ENCODE measurements at places on chromosomes 12 and 14. TPM values are rescaled to one million over a fixed set of nuclear protein-coding genes. Genes with fewer than 3 reads are reported as not detected.

DNA sequence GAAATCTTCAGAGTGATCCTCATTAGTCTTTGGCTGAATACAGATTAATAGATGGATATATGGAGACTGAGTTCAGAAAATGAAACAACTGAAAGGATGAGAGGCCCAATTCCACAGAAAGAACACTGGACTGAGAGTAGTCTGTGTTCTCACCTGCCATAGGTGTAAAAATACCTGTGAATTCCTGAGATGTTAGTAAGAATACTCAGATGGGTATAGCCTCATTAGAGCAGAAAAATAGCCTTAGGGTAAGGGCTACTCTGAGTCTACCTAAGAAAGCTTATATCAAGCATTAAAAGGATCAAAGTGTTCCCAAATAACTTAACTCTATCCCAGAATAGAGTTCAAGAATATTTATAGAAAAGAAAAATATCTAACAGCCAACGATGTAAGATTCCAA, 1510.3 kb upstream of the SEL1L start:
- DNase-seq: no peak
- H3K27ac ChIP-seq: no peak overlapping the region
- no peaks in the 10 kb centered on the region for H3K36me3 ChIP-seq
- H3K27me3 ChIP-seq: no peaks in the 10 kb centered on the region
- H3K4me3 ChIP-seq: no peak overlapping the region

DNA sequence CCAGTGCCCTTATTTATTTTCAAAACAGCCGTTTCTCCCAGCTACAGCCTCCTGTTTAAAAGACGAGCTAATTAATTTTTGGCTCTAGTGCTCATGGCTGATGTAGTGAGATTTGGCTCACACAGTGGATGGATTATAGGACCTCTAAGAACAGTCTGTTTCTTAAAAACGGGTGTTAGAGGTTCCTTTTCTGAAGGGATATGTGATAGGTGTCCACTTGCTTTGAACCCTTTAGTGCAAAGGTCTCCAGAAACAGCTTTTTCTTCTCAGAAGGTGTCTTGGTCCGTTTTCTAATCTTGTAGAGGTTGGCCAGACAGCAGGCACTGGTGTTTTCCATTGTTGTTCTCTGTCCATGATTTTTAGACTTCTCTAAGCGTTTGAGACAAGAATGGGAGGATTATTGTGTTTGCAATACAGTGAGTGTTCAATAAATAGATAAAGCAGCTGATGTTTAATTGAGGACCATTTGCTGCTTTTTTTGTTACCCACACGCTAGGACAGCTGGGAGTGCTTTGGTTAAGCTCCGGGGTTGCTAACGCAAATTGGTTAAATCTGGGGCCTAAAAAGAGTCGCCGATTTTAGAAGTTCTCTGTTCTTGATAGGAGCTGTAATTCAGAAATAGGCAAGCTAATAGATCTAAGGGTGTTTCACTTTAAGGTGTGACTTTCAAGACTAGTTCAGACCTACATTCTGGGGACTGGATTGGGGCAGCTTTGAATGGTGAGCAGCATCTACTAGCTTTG, 1.0 kb downstream of the BORCS5 start:
- H3K27me3 ChIP-seq: no peaks in the 10 kb centered on the region
- peak overlapping the region; percentile 86 for H3K4me3 ChIP-seq
- H3K36me3 ChIP-seq: peaks cover 3% of the 10 kb centered on the region
- peak overlapping the region; percentile 99 for H3K27ac ChIP-seq
- DNase-seq: no peak

Gene TPH2
- total RNA-seq: not detected

- H3K4me3 ChIP-seq: no peak overlapping the region
- no peaks in the 10 kb centered on the region for H3K4me1 ChIP-seq
- no peaks in the 10 kb centered on the region for H3K36me3 ChIP-seq
- no peaks in the 10 kb centered on the region for H3K27me3 ChIP-seq
- peak; percentile 1 for DNase-seq
Observed at GRCh38 chr12:34395056-34396005, 373.0 kb downstream of the ALG10 start.

- H3K4me3 ChIP-seq: no peak overlapping the region
- H3K27me3 ChIP-seq: peaks cover 3% of the 10 kb centered on the region
- DNase-seq: no peak
- no peaks in the 10 kb centered on the region for H3K36me3 ChIP-seq
- H3K27ac ChIP-seq: no peak overlapping the region
Observed at GRCh38 chr12:48292040-48292439, 58.7 kb downstream of the ZNF641 start.

Gene SERPINA12
- total RNA-seq: not detected

GRCh38 chr12:29314416-29314815, 66.6 kb downstream of the ERGIC2 start:
- no peak overlapping the region for H3K27ac ChIP-seq
- no peaks in the 10 kb centered on the region for H3K36me3 ChIP-seq
- DNase-seq: no peak

- no peaks in the 10 kb centered on the region for H3K27me3 ChIP-seq
- no peaks in the 10 kb centered on the region for H3K4me1 ChIP-seq
- no peak overlapping the region for H3K27ac ChIP-seq
- no peaks in the 10 kb centered on the region for H3K36me3 ChIP-seq
- no peak overlapping the region for H3K4me3 ChIP-seq
- no peak for DNase-seq
Observed at GRCh38 chr12:30286345-30286926, 409.2 kb downstream of the IPO8 start.

- H3K27me3 ChIP-seq: peaks cover 25% of the 10 kb centered on the region
- H3K4me1 ChIP-seq: no peaks in the 10 kb centered on the region
- no peak overlapping the region for H3K27ac ChIP-seq
Observed at GRCh38 chr12:109378569-109378968, 30.9 kb downstream of the MYO1H start.

- H3K27me3 ChIP-seq: no peaks in the 10 kb centered on the region
- H3K4me3 ChIP-seq: no peak overlapping the region
- H3K27ac ChIP-seq: no peak overlapping the region
- H3K36me3 ChIP-seq: no peaks in the 10 kb centered on the region
- H3K4me1 ChIP-seq: no peaks in the 10 kb centered on the region
Observed at GRCh38 chr12:65419284-65420072, 141.0 kb downstream of the MSRB3 start.

Gene PWP1
- 14.5 TPM for total RNA-seq

- no peak overlapping the region for H3K4me3 ChIP-seq
- no peaks in the 10 kb centered on the region for H3K36me3 ChIP-seq
- peaks cover 46% of the 10 kb centered on the region for H3K27me3 ChIP-seq
- H3K4me1 ChIP-seq: peaks cover 7% of the 10 kb centered on the region
- H3K27ac ChIP-seq: no peak overlapping the region
Observed at GRCh38 chr14:91387169-91387835, 30.3 kb downstream of the CCDC88C start.

- H3K4me1 ChIP-seq: peaks cover 6% of the 10 kb centered on the region
- H3K36me3 ChIP-seq: no peaks in the 10 kb centered on the region
- H3K27me3 ChIP-seq: no peaks in the 10 kb centered on the region
- DNase-seq: no peak
- H3K4me3 ChIP-seq: no peak overlapping the region
Observed at GRCh38 chr12:40034712-40035111, 71.2 kb downstream of the SLC2A13 start.

Gene SERPINA10
- not detected for total RNA-seq

Gene TCTN1
- total RNA-seq: 31.4 TPM

GRCh38 chr12:120470150-120470784, 719 bp upstream of the SRSF9 start:
- peak overlapping the region; percentile 94 for H3K27ac ChIP-seq
- peak overlapping the region; percentile 93 for H3K4me3 ChIP-seq
- no peaks in the 10 kb centered on the region for H3K27me3 ChIP-seq
- H3K4me1 ChIP-seq: peaks cover 24% of the 10 kb centered on the region

Gene OR4E2
- total RNA-seq: not detected

Gene TAS2R46
- total RNA-seq: 0.51 TPM

DNA sequence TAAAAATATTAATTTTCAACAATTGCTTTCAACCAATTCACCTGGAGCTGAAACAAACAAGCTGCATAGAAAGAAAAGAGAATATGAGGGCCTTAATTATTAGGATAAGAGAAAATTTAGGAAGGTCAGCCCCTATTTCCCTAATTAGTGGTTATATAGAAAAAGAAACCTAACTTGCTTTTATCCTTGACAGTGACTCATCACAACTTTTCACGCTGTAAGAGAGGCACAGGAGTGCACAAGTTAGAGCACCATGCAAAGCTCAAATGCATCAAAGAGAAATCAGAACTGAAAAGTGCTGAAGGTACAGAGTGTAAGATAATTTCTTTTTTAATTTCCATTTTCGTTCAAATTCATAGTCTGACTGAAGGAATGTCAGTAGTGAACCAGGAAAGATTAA, 4.7 kb downstream of the CLEC4D start:
- H3K27me3 ChIP-seq: peaks cover 22% of the 10 kb centered on the region
- no peak overlapping the region for H3K4me3 ChIP-seq
- DNase-seq: no peak

DNA sequence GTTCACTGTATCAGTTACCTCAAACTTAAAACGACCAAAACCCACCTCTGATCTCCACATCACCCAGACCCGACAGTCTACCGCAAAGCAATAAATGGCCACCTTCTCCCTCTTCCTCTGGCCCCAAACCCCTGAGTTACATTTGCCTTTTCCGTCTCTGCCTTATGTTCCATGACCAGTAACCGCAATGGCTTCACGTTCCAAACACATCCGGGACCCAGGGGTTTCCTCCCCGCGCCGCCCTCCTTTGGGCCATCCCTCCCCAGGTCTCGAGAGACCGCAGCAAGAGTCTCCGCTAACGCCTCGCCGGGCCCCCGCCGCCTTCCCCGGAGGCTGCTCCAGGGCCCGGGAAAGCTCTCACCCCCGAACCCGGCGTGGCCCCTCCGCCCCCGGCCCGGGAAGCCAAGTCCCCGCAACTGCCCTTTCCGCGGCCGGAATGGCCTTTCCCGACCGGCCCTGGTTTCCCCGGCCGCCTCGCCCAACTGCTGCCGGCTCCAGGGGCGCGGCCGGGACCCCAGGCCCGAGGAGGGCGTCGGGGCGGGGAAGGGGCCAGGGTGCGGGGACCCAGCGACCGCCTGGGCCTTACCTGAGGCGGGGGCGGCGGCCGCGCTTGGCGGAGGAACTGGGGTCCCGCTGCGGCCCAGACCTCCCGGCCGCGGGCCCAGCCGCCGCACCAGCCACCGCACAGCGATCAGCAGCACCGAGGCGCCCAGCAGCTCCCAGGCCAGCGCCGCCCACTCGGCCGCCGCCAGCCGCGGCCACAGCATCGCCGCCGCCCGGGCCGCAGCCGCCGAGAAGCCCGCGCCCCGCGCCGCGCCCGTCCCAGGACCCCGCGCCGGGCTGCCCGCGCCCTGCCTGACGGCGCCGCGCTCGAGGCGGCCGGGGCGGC, at the start of gene ANKLE2:
Gene ANKLE2, minus strand, starts transcription at position 801 of the 889 bp plus-strand sequence. Its CDS starts 34 bp downstream, at position 767.
- H3K4me3 ChIP-seq: peak within 1 kb of the TSS; percentile 96
- no peaks in the 10 kb centered on the region for H3K36me3 ChIP-seq
- H3K27me3 ChIP-seq: no peaks in the 10 kb centered on the region
- peak within 1 kb of the TSS; percentile 97 for H3K27ac ChIP-seq
- peaks cover 30% of the 10 kb centered on the region for H3K4me1 ChIP-seq
- peak; percentile 46 for DNase-seq

- H3K27ac ChIP-seq: no peak overlapping the region
- H3K27me3 ChIP-seq: no peaks in the 10 kb centered on the region
- no peak overlapping the region for H3K4me3 ChIP-seq
- peaks cover 46% of the 10 kb centered on the region for H3K4me1 ChIP-seq
Observed at GRCh38 chr12:12804432-12804886, 8.7 kb upstream of the DDX47 start.

Gene STXBP6
- 28.7 TPM for total RNA-seq

- no peak for DNase-seq
- no peak overlapping the region for H3K4me3 ChIP-seq
- H3K27ac ChIP-seq: peak overlapping the region; percentile 41
- no peaks in the 10 kb centered on the region for H3K36me3 ChIP-seq
Observed at GRCh38 chr14:32468955-32469354, 139.9 kb downstream of the AKAP6 start.

- peak overlapping the region; percentile 85 for H3K4me3 ChIP-seq
- DNase-seq: peak; percentile 13
- H3K27me3 ChIP-seq: no peaks in the 10 kb centered on the region
- peaks cover 16% of the 10 kb centered on the region for H3K4me1 ChIP-seq
- H3K36me3 ChIP-seq: peaks cover 37% of the 10 kb centered on the region
Observed at GRCh38 chr12:132886529-132887477, 602 bp downstream of the CHFR start.

Gene LAG3
- total RNA-seq: 0.17 TPM

- no peak for DNase-seq
- peak overlapping the region; percentile 45 for H3K4me3 ChIP-seq
- H3K27me3 ChIP-seq: no peaks in the 10 kb centered on the region
- H3K27ac ChIP-seq: no peak overlapping the region
- H3K36me3 ChIP-seq: no peaks in the 10 kb centered on the region
Observed at GRCh38 chr14:80208461-80208860, 2.8 kb downstream of the DIO2 start.

Gene LPAR5
- total RNA-seq: 6.3 TPM

DNA sequence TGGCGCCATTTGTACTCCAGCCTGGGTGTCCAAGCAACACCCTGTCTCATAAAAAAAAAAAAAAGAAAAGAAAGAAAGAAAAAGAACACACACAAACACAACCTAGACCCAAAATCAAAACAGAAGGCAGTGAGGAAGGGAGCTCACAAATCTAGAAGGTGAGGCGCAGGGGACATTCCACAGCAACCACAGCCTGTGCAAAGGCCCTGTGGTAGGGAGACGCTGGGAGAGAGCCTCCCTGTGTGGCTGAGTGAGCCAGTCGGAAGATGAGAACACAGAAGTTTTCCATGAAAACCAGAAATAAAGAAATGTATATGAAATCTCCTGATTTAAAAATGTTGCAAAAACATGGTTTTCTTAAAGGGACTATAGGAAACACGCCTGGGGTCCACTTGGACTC, 44.6 kb downstream of the SCARB1 start:
- no peaks in the 10 kb centered on the region for H3K4me1 ChIP-seq
- H3K36me3 ChIP-seq: no peaks in the 10 kb centered on the region
- H3K4me3 ChIP-seq: no peak overlapping the region

DNA sequence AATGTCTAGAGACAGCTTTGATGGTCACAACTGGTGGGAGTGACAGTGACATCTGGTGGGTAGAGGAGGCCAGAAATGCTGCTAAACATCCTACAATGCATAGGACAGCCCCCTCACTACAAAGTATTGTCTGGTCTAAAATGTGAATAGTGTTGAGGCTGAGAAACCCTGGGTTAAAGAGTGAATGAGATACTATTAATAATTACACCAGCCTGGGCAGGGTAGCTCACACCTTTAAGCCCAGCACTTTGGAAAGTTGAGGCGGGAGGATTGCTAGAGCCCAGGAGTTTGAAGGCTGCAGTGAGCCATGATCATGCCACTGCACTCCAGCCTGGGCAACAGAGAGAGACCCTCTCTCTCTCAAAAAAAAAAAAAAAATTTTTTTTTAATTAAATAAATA, 11.1 kb downstream of the SVOP start:
- no peak overlapping the region for H3K4me3 ChIP-seq
- H3K36me3 ChIP-seq: no peaks in the 10 kb centered on the region
- no peaks in the 10 kb centered on the region for H3K27me3 ChIP-seq
- no peaks in the 10 kb centered on the region for H3K4me1 ChIP-seq
- no peak overlapping the region for H3K27ac ChIP-seq

DNA sequence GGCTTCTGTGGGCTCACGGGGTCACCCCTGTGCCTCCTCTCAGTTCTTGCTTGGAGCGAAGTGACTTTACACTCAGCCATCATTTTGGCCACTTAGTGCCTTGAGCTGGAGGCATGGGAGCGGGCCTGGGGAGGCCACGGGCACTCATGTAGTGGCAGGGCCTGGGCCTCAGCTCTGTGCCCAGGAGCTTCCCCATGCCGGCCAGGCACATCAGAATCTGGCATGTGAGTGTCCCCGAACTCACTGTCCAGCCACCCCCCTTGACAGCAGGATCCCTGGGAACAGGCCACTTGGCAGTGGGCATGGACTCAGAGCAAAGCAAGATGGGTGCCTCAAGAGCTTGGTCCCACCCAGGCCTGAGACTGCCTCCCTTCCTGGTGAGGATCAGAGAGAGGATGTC, 29.5 kb downstream of the DDX51 start:
- H3K4me3 ChIP-seq: no peak overlapping the region
- H3K4me1 ChIP-seq: no peaks in the 10 kb centered on the region
- no peak overlapping the region for H3K27ac ChIP-seq
- no peaks in the 10 kb centered on the region for H3K27me3 ChIP-seq
- peaks cover 16% of the 10 kb centered on the region for H3K36me3 ChIP-seq
